ENCODE measurements at places on chromosomes 3 and 15.
A peak's percentile ranks its signal among the peaks of the same experiment; 100 is the strongest.

- no peak for DNase-seq
Measured at GRCh38 chr3:20558161-20558560, 372.2 kb upstream of the SGO1 start.

DNA sequence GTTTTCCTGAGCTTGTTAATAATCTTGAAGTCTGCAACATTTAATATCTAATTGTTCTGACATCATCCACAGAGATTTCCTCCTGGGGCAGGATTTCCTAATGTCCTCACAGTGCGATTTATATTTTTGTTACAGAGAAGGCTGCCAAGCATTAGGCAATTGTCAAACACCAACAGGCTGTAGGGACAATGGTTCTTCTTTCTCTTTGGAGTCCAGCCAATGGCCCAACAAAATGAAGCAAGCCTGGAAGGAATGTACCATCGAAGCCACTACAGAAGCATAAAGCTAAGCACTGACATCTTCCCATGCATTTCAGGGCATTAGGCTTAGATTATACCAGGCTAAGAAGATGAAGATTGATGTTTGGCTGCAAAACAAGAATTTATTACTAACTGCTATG is 173.0 kb upstream of the FRMD4B start:
- DNase-seq, result peak; percentile 87

DNA sequence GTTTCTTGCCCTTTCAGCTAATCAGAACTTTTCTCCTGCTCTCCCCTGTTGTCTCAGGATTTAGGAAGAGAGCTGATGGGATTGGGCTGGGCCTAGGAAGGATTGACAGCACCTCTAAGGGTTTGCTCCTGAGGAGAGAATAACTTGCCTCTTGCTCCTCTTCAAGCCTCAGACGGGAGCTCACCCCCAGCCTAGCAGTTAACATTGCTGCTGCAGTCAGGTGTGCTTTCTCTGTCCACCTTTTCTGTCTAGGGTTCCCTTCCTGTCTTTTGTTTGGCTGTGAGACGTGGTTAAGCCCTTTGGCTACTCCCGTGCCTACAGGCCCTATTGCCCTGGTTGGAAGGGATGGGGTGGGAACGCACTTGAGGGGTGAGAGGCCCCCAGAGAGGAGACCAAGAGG is 20.1 kb downstream of the TMEM108 start:
- no peak for DNase-seq

- no peak for DNase-seq
Measured at GRCh38 chr3:48437812-48438211, 2.1 kb downstream of the CCDC51 start.

- DNase-seq, result no peak
Measured at GRCh38 chr3:154144825-154145465, 23.8 kb downstream of the ARHGEF26 start.

- DNase-seq, result no peak
Measured at GRCh38 chr3:111690242-111690641, 95.1 kb upstream of the ZBED2 start.

DNA sequence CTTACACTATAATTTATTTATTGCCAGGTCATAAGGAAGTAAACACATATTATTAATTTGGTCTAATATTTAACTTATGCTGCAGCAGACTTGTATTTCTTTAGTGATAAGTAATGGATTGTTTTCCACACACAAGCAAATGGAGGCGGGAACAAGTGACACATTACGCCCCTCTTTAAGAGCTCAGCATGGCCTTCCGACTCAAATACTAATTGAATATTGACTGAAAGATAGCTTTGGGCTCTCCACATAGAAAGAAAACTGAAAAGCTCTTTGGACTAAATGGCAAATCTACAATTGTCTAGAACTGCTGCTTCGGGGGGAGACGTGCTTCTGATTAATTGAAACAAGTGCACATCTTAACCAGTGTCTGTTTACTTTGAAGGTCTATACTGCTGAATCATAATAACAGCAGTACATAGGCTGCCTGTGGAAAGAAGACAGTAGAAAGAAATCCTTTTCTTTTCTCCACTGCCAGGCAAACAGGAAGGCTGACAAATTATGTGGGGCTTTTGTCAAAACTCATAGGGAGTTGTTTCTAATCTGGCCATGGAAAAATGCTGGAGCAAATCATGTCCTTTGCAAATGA is 15.9 kb downstream of the CADPS start:
- DNase-seq, result no peak

- DNase-seq, result no peak
Measured at GRCh38 chr3:56477646-56478045, 9.4 kb upstream of the ERC2 start.

DNA sequence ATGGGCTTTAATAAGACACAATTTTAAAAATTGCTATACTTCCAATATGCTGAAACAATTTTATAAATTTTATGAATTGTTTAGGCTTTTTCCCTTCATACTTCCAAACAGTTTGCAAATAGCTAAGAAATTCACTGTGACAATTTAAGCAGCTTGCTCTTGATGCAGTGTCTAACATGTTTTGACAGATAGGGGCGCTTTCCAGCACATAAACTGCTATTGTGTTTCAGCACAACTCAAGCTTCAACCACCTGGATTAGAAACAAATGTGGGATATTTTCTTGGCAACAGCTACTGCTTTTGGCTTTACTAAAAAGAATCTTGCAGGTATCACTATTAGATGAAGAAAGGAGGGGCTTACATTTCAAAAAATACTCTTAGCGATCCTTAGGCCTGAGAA is 565.8 kb upstream of the DPPA4 start:
- no peak for DNase-seq

GRCh38 chr15:52037889-52038505 is 19.0 kb downstream of the MAPK6 start:
- DNase-seq, result no peak

DNA sequence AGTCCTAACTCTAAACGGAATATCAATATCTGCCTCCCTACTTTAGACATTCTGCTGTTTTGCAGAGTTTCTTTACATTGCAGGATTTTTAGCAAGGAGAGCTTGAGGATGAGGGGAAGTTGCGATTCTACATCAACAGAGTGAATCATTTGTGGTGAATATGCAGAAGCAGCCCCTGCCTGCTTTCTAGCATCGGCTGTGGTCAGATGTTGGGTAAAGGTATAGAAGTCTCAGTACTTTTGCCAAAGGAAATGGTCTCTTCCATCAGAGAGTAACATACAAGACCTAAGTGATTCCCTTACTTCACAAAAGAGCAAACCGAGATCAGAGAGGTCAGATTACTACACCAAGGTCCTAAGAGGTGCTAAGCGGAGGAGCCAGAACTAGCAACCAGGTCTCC is 15.2 kb downstream of the ST3GAL6 start:
- DNase-seq, result peak; percentile 52

- peak; percentile 71 for DNase-seq
Measured at GRCh38 chr3:126456766-126457388, 18.8 kb downstream of the ZXDC start.

GRCh38 chr15:101407439-101407838 is 82.1 kb downstream of the PCSK6 start:
- DNase-seq, result no peak

DNA sequence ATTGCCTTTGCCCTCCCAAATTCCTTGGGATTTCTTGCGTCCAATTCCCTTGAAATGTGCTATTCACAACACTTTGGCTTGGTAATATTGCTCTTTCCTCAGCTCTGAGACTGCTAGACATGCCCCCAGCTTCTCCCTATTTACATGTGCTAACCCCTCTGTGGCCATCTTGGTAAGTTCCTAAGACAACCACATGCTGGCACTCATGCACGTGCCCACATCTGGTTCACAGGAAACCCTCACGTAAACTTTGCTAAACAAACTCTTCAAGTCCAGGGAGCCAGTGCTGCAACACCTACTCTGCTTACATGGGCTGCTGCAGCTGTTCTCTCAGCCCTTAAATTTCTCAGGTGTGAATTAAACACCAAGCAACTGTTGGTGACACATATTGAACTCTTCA is 121.8 kb downstream of the ADAMTSL3 start:
- DNase-seq, result no peak

GRCh38 chr3:188283347-188283746 is 129.4 kb downstream of the LPP start:
- no peak for DNase-seq

DNA sequence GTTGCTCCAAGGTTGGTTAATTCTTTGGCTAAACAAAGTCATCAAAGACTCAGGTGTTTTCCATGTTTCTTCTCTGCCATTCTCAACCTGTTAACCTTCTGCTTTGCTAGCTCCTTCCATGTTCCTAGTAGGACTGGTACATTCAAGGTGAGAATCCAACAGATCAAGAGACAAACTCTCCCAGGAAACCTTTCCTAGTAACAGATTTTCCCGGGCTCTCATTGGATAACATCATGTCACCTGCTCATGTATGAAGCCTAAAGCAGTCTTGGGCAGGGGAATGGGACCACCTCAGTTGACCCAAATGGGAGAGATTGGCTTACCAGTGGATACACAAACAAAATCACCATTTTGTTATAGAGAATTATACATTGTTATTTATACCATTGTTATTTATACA is 14.9 kb downstream of the SEMA6D start:
- no peak for DNase-seq

DNA sequence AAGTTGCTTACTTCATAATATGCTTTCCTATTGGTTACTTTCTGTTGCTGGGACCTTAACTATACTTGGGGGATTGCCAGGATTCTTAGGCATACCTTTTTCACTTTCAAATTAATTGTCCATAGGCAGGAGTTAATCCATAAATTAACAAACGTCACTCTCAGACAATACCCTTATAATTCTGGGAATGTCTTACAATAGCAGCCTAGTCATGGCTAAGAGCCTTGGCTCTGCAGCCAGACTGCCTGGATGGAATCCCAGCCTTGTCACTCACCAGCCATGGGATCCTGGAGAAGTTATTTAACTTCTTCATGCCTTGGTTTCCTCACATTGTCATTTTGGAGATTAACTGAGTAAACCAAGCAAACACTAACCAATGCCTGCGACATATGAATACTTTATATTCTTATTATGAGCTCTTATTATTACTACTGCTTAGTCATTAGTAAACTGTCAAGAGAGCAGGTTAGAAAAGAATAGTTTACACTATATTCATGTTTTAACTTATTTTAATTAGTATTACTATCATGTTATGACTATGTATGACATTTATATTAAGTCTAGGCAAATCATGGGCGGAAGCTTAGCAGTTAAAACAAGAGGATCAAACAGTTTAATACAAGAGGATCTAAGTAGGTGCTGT is 29.0 kb downstream of the GYG1 start:
- DNase-seq, result no peak

- DNase-seq, result no peak
Measured at GRCh38 chr3:10380906-10381305, 60.0 kb upstream of the SEC13 start.

GRCh38 chr3:16916840-16917239 is 32.1 kb downstream of the PLCL2 start:
- no peak for DNase-seq

- no peak for DNase-seq
Measured at GRCh38 chr3:78697426-78697825, 1070.4 kb downstream of the ROBO1 start.

GRCh38 chr15:34147371-34148140 is 45.7 kb downstream of the PGBD4 start:
- no peak for DNase-seq

DNA sequence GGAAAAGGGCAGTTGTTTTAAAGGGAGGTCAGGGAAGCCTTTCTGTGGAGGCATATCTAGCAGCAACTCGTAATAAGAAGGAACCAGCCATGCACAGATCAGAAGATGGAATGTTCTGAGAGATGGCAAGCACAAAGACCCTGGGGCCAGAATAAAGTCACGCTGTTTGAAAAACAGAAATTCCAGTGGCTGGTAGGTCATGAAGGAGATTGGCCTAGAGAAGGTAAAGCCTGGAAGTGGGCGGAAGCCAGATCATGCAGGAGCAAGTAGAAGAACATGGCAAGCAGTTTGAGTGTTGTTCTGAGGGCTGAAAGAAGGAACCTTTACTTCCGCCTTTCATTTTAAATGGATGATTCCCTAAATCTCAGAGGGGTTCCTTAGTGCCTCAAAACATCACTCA is 208.1 kb upstream of the PPP2R3A start:
- DNase-seq, result no peak

GRCh38 chr15:84811151-84811550 is 6.0 kb upstream of the ALPK3 start:
- DNase-seq, result no peak

DNA sequence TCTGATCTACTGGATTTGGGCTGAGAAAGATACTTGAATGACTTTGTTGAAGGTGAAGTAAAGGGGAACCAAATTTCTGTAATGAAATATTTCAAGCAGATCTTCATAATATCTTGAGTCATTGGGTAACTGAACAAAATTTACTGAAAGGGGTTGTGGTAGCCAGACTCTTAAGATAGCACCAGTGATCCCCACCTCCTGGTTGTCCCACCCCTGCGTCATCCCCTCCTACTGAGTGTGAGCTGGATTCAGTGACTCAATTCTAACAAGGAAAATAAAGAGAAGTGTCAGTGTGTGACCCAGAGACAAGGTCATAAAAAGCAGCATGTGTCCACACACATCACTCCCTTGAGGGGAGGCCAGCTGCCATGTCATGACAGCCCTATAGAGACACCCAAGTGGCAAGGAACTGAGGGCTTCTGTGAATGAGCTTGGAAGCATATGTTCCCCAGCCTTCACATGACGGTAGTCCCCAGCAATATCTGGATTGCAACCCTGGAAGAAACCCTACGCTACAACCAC is 107.1 kb downstream of the MECOM start:
- DNase-seq, result no peak
